HL-60 (cell line): ENCODE measurements at places on chromosomes 2 and 18.

DNA sequence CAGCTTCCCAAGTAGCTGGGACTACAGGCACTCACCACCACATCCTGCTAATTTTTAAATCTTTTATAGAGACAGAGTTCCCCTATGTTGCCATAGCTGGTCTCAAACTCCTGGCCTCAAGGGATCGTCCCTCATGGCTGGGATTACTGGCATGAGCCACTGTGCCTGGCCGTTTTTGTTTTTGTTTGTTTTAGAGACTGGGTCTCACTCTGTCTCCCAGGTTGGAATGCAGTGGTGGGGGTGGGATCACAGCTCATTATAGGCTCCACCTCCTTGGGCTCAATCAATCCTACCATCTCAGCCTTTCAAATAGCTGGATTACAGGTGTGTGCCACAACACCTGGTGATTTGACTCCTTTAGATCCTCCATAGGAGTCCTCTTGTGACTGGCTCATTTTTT lies 19.5 kb upstream of the ZDBF2 start:
- no peak for DNase-seq

- DNase-seq: no peak
Measured at GRCh38 chr18:57352271-57352701, at the start of gene ST8SIA3. ST8SIA3 (plus strand) TSS chr18:57352557; CDS start chr18:57352847, 290 bp downstream.

DNA sequence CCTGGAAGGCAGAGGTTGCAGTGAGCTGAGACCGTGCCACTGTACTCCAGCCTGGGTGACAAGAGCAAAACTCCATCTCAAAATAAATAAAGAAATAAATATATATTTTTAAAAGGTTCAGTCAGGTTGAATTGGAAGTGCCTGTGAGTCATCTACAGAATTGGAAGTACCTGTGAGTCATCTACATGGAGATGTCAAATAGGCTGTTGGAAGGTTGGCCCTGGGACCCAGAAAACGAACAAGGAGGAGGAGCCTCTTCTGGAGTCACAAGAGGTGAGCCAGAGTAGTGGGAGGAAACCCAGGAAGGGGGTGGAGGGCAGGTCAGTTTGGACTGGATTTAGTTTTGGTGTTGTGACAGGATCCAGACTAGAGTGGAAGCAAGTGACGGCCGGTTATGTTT lies 15.2 kb upstream of the SCYGR1 start:
- DNase-seq: no peak

- DNase-seq: no peak
Measured at GRCh38 chr2:189521699-189522434, 58.7 kb downstream of the SLC40A1 start.

GRCh38 chr2:216110620-216111019 lies 1.5 kb downstream of the XRCC5 start:
- DNase-seq: no peak

- no peak for DNase-seq
Measured at GRCh38 chr2:69212238-69213028, 174.6 kb downstream of the GFPT1 start.

GRCh38 chr2:83022631-83023210 lies 1436.4 kb downstream of the SUCLG1 start:
- no peak for DNase-seq

GRCh38 chr2:99156891-99157290 lies 2.1 kb downstream of the LIPT1 start:
- DNase-seq: no peak

GRCh38 chr2:228793116-228793515 lies 478.0 kb downstream of the PID1 start:
- no peak for DNase-seq

- no peak for DNase-seq
Measured at GRCh38 chr2:236538242-236538641, 31.4 kb upstream of the ACKR3 start.

GRCh38 chr2:191321861-191322662 lies 76.9 kb downstream of the MYO1B start:
- DNase-seq: peak; percentile 53

- DNase-seq: no peak
Measured at GRCh38 chr2:212968284-212969081, 182.9 kb downstream of the IKZF2 start.

DNA sequence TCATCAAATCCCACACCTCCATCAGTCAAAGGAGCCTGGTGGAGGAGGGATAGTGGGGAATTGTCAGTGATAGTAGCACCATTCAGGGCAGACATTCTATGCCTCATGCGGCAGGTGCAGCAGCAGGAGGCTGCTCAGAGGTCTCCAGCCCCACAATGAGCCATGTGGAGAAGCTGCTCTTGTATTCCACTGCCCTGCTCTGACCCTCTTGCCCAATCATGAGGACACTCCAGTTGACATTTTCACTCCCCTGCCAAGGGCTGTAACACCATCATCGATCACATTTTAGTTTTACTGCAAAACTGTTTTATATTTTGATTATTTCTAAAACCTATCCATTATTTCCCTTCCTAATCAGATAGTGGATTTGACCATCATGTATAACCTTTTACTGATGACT lies 487.6 kb upstream of the KLHL29 start:
- DNase-seq: no peak

- no peak for DNase-seq
Measured at GRCh38 chr18:62336618-62337017, 11.5 kb downstream of the TNFRSF11A start.

GRCh38 chr18:8735274-8735673 lies 29.9 kb downstream of the MTCL1 start:
- DNase-seq: no peak

- DNase-seq: no peak
Measured at GRCh38 chr2:63064197-63064596, 13.6 kb downstream of the OTX1 start.

- no peak for DNase-seq
Measured at GRCh38 chr2:219125886-219126270, 34.7 kb downstream of the NHEJ1 start.

- DNase-seq: no peak
Measured at GRCh38 chr2:112817082-112817689, 19.4 kb downstream of the IL1B start.

DNA sequence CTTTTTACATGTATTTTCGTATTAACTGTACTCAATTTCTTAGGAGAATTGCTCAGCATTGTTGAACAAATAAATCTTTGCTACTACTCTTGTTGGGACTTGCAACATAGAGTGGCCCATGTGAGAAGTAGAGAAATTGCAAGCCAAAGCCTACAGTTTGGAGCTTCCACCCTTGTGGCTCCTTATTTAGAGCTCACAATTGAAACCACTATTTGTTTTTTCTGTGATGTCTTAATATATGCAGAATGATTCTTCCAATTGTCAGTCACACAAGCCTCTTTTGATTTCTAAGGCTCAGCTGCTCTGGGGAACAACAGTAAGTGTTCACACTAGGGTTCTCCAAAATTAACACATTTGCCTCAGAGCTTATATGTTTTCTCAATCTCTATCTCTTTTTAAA lies 60.2 kb upstream of the GALNT13 start:
- no peak for DNase-seq

DNA sequence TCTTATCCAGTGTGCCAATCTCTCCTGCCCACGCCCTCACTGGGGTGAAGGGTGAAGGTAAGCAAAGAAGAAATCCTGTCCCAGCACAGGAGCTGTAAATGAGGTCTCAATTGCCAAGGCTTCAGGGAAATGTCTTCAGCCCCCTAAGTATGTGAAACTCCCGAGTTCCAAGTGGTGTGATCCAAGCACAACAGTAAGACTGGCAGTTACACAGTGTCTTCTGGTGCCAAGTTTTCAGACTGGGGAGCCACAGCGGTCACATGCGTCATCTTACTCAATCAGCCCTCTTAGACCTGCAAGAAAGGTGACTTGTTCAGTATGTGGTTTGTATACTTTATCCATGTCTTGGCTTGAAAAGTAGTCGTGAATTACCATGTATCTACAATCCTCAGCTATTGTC lies 55.0 kb upstream of the SPRED2 start:
- no peak for DNase-seq

DNA sequence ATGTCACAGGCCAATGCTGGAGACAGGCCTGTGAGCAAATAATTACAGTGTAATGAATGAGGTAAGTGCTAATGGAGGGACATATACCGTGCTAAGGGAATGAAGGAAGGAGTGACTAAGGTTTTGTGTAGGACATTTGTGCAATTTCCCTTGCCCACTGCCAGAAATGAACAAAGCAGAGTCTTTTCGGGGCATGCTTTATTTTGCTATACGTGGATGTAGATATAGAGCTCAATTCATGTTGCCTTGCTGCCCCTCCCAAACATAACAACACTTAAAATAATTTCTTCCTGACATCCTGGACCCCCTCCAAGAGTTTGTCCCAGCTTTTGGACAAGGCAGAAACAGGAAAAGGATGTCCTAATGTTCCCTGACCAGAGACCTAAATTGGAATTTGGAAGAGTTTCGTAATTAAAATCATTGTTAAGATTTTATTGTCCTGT lies 23.7 kb upstream of the CD28 start:
- DNase-seq: no peak

DNA sequence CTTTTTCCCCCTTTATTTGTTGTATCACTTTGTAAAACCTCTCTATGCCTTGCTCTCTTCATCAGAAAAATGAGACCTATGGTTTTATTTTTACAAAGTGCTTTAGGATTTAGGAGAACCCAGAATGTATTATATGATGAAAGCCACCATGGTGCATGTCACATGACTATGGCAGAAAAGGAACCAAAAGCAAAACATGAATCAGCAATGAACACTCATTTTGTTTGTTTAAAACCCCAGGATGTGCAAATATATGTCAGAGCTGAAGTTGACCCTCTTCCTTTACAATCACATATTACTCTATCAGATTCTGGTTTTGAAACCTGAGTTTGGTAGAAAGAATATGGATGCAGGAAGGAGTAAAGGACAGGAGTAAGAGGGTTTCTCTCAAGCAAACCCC lies 70.0 kb downstream of the FIGN start:
- DNase-seq: no peak
